ENCODE measurements at places on chromosomes 2 and 18.

DNA sequence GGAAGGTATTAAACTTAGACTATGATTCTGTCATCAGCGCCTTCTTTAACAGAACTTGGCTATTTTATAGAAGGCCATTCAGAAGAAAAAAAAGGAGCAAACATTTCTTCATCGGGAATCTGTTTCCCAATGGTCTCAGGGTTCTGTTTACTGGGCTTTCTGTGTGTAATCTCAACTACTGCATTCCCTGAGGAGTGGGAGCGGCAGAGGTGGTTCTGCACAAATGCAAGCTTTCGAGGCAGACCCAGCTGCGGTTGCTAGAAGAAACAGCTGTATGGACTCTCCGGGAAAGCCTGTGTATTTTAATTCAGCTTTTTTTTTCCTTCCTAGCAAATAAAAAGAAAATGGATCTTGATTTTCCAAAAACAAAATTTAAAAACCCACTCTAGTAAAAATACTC lies 250.7 kb downstream of the NAPG start:
- no peak for DNase-seq

GRCh38 chr2:192813341-192813740 lies 618.6 kb upstream of the TMEFF2 start:
- DNase-seq: no peak

- no peak for DNase-seq
These were observed 115.3 kb upstream of the RIOK3 start for GRCh38 chr18:23337599-23338444.

DNA sequence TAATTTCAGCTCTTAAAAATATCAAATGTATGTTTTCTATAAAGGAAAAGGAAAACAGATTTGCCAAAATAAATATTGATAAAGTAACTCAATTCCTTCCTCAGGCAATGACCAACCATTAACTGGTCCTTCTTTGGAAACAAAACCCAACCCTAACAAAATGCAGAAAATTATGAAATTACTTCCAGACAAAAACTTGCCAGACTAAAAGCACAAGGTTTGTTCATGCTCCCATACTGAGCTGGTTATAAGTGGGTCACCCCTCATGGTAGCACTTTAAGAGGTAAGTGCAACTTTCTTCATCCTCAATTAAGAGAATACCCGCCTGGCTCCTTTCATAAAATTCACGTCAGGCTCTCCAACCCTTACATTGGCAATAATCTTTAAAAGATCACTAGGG lies 31.1 kb upstream of the TTC32 start:
- DNase-seq: no peak

GRCh38 chr2:1736045-1736444 lies 8.3 kb downstream of the PXDN start:
- no peak for DNase-seq

DNA sequence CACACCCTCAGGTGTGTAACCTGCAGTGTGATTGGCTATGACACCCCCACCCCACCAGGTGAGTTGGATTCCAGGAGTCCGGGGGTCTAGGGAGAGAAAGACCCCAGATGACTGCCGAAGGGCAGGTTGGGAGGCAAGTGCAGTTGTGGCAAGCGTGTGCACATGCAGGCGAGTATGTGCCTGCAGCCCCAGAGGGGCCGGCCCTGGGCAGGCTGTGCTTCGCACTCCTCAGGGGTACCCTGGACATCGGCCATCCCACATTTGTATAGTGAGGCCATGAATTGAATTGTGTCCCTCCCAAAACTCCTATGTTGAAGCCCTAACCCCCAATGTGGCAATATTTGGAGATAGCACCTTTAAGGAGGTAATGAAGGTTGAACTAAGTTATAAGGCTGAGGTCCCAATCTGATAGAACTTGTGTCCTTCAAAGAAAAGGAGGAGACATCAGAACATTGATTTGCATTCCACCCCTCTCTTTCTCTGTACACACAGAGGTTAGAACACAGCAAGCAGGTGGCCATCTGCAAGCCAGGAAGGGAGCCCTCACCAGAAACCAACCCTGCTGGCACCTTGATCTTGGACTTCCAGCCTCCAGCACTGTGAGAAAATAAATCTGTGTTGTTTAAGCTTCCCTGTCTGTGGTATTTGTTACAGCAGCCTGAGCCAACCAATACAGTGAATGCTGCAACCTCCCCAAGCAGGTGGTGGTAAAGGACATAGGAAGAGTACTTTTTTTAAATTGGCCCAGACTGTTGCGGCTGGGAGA lies 241.8 kb downstream of the TFCP2L1 start:
- no peak for DNase-seq

GRCh38 chr2:104431701-104432121 lies 422.2 kb upstream of the POU3F3 start:
- no peak for DNase-seq

- DNase-seq: no peak
These were observed 497.8 kb upstream of the FSIP2 start for GRCh38 chr2:185240796-185241195.

DNA sequence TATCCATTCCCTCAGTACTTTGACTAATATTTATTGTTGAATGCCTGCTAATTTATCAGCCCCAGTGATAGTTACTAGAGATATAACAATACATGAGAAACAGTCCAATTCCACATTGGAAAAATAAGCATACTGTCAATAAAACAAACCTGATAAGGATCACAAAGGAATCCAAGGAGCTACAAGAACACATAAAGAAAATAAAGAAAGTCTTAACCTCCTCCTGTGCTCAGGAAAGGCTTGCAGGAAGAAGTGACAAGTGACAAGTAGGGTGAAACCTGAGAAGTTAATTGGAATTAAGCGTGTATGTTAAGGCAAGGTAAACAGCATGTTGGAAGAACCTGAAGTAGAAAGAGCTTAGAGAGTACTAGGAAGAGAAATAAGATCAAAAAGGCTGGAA lies 20.3 kb upstream of the ASNSD1 start:
- no peak for DNase-seq

DNA sequence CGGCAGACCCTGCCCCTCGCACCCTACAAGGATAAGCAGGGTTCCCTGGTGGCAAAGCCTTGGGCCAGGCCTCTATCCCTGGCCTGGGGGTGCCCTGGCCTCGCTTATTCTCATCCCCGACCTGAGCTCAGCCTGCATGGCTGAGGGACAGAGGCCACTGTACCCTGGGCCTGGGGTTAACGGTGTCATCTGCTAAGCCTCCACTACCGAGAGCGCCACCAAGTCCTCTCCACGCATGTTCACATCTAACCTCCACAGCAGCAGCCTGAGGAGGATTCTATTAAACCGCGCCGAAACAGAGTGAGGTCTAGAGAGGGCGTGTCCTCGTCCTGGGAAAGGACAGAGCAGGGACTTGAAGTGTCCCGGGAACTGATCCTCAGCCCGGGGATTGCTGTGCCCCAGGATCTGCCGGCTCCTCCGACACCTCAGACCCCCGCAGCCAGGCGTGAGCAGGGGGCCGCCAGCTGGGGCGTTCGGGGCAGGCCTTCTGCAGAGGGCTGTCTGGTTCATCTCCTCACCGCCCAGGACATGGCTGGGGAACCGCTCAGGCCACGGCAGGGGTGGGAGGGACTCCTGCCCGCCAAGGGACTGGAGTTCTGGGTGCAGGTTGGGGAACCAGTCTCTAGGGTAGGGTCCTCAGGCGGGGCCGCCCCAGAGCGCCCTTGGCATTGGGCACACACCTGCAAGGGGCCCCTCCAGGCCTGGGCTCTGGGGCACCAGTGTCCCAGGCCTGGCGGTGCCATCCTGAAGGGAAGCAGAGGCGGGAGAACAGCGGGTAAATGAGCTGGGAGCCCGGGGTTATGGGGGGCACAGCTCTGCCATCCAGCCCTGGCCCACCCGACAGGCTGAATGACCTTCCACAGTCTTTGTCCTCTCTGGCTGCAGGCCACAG lies 68.0 kb upstream of the SMAD7 start:
- no peak for DNase-seq

DNA sequence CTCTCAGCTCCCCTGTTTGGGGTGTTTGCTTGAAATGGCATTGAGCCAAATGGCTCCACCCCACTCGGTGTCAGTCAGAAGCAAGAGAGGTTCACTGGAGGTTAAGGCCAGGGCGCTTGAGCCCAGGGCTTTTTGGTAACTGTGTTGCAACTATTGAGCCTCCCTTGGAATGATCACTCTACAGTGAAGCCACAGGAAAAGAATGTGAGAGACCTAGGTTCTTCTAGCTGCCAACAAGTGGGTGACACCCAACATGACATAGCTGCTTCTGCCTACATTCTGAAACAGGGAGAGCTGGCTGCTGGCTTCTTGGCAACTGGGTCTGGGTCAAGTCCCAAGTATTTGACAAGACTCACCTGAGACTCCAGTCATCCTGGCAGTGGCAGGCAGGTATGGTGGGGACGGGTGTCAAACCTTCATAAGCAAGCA lies 7.1 kb upstream of the GRHL1 start:
- DNase-seq: no peak

GRCh38 chr2:69223759-69224511 lies 163.1 kb downstream of the GFPT1 start:
- DNase-seq: no peak

- no peak for DNase-seq
These were observed 27.3 kb downstream of the GKN2 start for GRCh38 chr2:68925295-68925896.

GRCh38 chr2:6309415-6310255 lies 556.1 kb downstream of the CMPK2 start:
- DNase-seq: no peak

DNA sequence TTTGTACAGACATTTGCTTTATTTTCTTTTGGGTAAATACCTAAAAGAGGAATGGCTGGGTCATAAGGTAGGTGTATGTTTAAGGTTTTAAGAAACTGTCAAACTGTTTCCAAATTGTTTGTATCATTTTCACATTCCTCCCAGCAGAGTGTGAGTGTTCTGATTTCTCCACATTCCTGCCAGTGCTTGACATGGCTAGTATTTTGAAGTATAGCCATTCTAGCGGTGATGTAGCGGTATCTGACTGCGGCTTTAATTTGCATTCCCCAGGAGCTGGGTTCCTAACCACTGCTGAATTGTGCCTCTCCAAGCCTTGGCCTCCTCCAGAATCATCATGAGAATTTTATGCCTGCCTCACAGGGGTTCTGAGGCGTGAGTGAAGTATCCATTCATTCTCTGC lies 61.8 kb upstream of the ARL4C start:
- no peak for DNase-seq

DNA sequence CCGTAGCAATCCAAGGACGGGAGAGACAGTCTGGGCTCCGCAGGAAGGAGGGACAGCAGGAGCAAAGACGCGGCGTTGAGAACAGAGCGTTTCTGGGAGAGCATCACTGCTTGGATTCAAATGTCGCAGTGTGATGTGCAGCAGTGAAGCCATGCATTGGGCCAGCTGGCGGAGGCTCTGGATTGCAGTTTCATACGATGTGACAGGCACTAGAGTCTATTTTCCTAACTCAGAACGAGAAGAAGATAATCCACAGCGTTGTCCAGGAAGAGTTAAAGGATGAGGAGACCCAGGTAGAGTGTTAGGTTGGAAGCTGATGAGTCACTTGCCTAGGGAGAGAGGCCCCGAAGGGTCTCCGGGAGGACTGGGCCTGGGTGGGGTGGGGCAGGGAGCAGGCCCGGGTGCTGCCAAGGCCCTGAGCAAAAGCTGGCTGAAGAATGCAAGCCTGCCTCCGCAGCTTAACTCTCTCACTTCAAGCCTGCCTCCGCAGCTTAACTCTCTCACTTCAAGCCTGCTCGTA lies 17.7 kb upstream of the SEMA4C start:
- DNase-seq: no peak

GRCh38 chr2:23734416-23734815 lies 192.5 kb downstream of the ATAD2B start:
- DNase-seq: no peak

DNA sequence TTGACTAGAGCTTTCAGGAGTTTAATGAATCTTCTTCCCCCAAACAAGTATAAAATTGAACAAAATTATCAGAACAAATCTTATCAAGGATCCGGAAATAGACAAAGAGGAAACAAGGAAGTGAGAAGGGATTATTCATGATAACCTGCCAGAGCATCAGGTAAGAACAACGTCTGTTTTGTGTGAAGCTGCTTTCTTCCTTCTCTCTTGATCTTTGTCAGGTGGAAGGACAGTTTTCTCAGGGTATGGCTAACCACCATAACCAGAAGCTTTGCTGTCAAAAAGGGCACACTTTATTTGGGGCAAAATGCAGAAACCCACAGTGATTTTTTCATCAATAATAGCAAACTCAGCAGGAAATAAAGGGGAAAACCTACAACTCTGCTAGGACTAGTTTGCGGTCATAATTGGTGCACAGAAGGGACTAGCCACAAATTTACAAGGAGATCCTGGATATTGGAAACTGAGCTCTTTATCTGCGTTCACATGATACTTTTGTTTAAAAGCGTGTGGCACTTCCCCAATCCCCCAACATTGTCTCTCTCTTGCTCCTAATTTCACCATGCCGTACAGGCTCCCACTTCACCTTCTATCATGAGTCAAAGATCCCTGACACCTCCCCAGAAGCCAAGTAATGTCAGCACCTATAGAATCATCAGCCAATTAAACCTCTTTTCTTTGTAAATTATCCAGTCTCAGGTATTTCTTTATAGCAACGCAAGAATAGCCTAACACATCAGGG lies 124.2 kb downstream of the FSIP2 start:
- no peak for DNase-seq

- DNase-seq: no peak
These were observed 280.7 kb upstream of the HNRNPA3 start for GRCh38 chr2:176931588-176932563.

- no peak for DNase-seq
These were observed 1925.9 kb upstream of the LRRTM1 start for GRCh38 chr2:82230406-82230805.

Measured in hypothalamus (tissue), 51 donors.